ENCODE measurements at places on chromosomes 7 and 10.

- peak; percentile 11 for DNase-seq
These were observed 4.3 kb upstream of the AKR1C3 start for GRCh38 chr10:5089865-5090264.

- DNase-seq = no peak
These were observed 50.8 kb downstream of the RHOBTB1 start for GRCh38 chr10:60893231-60893630.

- DNase-seq = no peak
These were observed 44.3 kb downstream of the ARL5B start for GRCh38 chr10:18703521-18703920.

DNA sequence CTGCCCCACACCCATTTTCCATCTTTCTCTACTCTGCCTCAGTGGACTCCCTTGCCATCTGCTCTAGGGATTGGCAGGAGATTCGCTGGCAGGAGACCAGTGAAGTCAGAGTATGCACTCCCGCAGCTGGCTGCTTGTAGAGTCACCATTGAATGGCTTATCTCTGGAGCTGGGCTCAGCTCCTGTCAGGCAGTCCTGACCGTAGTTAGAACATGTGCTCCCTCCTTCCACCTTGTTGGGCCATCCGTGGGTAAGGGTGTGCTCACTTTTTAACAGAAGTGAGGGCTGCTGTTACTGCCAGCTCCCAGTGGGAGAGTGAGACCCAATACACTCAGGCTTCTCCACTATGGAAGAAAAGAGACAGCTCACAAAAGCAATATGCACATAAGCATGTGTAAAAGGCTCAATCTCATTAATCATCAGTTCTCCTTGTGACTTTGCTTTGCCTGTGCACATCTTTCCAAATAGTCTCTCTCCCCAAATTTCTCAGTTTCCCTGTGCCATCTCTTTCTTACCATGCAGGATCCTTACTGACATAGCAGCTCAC lies 773.3 kb downstream of the GRID1 start:
- no peak for DNase-seq

DNA sequence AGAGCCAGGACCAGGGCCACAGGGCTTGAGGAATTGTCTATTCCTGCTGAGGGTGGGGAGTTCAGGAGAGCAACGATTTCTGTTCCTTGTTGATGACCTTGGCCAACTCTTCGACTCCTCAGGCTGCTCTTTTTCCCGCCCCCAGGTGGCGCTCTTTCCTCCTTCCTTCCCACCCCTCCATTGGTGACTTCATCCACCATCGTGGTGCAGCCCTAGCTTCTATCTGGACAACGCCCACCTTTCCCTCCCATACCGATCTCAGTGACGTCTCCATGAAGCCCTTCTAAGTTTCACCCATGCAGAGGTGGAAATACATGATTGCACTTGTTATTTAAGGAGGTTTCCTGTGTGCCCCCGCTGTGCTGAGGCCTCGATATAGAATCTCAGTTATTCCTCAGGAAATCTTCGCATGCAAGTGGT lies 22.1 kb upstream of the CARD11 start:
- peak; percentile 60 for DNase-seq

DNA sequence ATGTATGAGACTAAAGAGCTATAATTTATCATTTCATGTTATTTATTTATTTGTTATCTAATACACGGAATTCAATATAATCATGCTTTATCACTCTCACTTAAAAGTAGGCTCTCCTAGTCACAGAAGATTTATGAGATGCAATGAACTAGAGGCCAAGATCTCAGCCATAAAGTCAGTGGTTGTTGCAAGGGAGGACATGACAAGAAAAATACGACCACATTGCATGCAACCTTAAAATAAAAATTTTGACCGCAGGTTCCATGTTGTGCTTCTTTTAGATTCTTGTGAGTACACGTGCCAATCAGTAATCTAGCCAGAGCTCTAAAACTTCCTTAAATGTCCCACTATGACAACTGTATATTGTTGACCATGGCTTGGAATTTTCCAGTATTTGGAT lies 75.9 kb upstream of the SP8 start:
- no peak for DNase-seq

DNA sequence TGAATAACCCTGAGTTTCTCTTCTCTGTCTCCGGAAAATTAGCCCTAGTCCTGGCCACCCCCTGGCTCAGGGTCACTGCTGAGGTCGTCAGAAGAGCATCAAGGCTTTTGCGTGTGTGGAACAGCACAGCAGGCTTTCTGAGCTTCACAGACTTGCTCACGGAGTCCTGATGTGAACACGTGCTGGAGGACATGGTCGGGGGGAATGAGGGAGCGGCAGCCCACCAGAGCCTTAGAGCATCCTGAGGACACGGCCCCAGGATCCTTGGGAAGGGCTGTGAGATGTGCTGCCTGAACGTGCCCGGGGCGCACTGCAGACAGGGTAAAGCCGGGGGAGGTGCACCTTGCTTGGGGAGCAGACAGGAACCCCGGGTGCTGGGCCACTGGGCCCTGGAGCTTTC lies 28.8 kb downstream of the TMEM120A start:
- DNase-seq = no peak

DNA sequence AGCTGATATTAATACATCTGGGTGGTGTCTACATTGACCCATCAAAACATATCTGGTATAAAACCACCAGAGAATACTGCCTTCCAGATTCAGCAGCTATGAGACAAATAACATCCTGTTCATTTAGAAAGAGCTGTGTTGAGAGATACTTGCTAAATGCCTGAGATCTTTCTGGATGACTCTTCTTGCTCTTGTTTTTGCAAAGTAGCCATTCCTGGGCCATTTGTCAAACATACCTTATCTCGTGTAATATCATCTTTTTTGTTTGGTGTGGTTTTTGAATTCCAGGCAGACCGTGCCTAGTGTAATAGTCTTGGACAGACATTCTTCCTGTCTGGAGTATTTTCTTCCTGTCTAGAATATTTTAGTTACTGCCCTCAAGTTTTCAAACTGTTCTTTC lies 74.7 kb upstream of the PRR15 start:
- no peak for DNase-seq

DNA sequence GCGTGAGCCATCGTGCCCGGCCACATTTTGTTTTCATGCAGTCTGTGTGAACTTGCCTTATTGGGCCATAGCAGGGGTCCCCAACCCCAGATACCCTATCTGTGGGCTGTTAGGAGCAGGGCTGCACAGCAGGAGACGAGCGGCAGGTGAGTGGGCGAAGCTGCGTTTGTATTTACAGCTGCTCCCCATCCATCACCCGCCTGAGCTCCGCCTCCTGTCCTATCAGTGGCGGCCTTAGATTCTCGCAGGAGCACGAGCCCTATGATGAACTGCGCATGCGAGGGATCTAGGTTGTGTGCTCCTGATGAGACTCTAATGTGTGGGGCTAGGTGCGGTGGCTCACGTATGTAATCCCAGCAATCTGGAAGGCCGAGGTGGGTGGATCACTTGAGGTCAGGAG lies 293.9 kb downstream of the CAMK1D start:
- DNase-seq = no peak

GRCh38 chr7:39631736-39632308 lies 8.4 kb downstream of the RALA start:
- no peak for DNase-seq

DNA sequence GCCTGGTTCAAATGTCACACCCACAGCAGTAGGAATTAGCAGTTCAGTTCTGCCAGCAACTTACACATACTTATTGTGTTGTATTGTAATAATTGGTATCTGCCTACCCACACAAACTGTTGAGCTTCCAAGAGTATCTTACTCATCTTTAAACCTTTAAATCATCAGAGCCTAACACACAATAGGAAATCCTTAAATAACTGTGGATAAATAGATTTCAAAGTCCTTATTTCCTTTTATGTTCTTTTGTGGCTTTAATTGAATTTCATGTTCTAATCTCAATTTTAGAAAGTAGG lies 3.9 kb downstream of the CASD1 start:
- no peak for DNase-seq

GRCh38 chr7:1355568-1356340 lies 103.5 kb downstream of the MICALL2 start:
- no peak for DNase-seq

GRCh38 chr7:29976673-29977415 lies 12.8 kb downstream of the SCRN1 start:
- DNase-seq = no peak

GRCh38 chr7:12423355-12423996 lies 19.8 kb upstream of the VWDE start:
- no peak for DNase-seq

DNA sequence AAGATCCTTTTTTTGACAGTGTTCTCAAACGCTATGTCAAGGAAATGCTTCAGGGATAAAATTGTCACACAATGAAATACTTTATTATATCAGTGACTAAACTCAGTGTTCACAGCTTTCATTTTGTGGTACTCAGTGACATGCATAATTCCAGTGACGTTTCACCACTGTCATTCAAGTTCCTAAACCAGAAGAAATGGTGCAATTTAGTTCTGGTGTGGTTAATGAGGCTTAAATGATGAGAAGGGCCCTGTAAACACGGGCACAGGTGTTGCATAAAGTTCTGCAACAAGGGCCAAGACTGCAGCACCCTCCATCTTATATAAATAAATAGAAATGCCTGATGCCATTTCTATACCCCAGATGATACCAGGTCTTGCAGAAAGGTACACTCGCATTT lies 1247.1 kb downstream of the GATA3 start:
- no peak for DNase-seq

DNA sequence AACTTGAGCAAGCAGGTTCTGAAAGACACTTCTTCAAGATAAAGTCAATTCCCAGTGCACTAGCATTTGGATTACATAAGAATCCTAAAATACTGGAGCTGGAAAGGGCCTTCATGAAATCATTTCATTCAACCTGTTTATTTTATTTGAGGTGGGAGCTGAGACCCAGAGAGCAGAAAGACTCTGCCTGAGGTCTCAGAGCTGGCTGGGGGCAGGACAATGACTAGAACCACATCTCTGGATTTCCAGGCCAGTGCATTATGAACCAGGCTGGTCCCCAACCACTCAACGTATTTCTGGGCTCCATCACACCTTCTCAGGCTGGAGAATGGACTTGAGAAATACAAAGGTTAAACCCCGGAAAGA lies 8.4 kb downstream of the ANXA11 start:
- DNase-seq = no peak
